ENCODE measurements at places on chromosomes 1 and 21.

GRCh38 chr1:93753791-93754763 lies 72.4 kb upstream of the BCAR3 start:
- peak; percentile 96 for DNase-seq

GRCh38 chr1:19769211-19769932 lies 30.3 kb downstream of the TMCO4 start:
- DNase-seq: no peak

GRCh38 chr21:35720208-35720731 lies 340.1 kb downstream of the SETD4 start:
- no peak for DNase-seq

DNA sequence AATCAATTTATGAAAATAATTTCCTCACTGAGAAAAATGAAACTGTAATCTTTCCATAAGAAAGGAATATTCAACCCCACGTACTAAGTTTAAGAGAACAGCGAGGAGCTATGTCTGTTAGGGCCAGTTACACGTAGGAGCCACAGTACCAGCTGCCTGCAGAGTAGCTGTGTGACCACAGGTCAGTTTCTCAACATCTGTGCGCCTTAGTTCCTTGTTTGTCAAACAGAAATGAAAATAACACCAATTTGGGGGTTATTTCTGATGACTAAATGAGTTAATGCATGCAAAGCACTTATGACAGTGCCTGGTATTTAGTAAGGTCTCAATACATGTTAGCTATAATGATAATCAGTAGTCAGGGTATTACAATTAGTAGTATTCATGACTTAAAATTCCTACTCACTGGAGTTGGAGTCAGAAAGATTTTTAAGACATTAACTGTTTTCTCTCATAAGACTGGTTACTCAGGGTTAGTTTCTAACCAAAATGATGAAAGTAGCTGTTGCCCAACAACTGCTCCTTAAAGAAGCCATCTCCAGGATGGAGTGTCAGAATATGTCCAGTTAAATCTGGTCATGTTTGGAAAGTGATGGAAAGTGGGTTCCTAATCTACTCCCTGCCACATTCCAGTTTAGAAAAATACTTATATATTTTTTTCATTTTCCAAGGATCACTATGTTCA lies 85.8 kb upstream of the ZNF648 start:
- DNase-seq: no peak

- DNase-seq: no peak
Measured at GRCh38 chr1:84899969-84900368, 7.0 kb upstream of the LPAR3 start.

DNA sequence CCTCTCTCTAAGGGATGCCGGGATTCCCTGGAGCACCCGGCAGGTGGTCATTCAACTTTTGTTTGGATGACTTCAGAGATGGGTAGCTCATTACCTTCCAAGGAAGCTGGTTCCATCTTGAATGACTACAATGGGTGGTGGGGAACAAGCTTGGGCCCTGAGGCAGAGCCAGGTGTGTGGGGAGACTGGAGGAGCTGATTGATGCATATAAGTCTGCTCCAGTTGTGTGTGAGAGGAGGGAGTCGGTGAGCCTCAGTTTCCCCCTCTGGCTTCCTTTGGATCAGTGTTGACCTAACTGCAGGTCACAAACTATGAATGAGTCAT lies 133.8 kb upstream of the ZBTB40 start:
- DNase-seq: no peak

- no peak for DNase-seq
Measured at GRCh38 chr1:11156441-11156840, 32.7 kb upstream of the ANGPTL7 start.

GRCh38 chr1:162357681-162358266 lies 18.9 kb downstream of the SPATA46 start:
- peak; percentile 17 for DNase-seq

- DNase-seq: peak; percentile 95
Measured at GRCh38 chr1:245605480-245606156, 450.8 kb downstream of the KIF26B start.

- DNase-seq: peak; percentile 3
Measured at GRCh38 chr21:40146216-40146837, 279.1 kb downstream of the PCP4 start.

DNA sequence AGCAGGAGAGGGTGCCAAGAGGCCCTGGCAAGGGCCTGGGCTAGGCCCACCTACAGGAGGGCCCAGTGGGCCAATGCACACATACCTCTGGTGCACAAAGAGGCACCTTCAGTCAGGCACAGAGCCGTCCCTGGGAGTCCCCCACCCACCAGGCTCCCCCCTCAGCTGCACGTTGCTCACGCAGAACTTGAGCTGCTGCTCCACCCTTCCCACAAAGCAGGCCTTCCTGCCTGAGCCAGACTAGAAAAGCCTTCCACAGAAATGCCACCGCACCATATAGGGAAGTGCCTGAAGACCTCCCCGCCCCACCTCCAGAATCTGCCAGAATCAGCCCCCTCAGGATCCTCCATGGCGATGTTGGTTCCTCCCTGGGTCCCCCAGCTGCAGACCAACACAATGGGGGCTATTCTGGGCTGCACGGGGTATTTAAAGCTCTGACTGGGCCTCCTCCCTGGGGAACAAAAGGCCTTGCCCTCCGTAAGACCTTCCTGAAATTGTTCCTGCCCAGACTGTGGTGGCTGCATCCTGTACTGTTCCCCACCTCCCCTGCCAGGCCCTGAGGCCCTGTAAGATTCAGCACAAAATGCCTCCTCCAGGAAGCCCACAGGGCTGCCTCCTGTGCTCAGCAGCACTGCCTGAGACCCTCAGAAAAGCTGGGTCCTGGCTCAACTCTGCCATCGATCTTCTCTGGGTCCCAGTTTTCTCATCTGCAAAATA lies 27.2 kb downstream of the HSPG2 start:
- DNase-seq: peak; percentile 82

DNA sequence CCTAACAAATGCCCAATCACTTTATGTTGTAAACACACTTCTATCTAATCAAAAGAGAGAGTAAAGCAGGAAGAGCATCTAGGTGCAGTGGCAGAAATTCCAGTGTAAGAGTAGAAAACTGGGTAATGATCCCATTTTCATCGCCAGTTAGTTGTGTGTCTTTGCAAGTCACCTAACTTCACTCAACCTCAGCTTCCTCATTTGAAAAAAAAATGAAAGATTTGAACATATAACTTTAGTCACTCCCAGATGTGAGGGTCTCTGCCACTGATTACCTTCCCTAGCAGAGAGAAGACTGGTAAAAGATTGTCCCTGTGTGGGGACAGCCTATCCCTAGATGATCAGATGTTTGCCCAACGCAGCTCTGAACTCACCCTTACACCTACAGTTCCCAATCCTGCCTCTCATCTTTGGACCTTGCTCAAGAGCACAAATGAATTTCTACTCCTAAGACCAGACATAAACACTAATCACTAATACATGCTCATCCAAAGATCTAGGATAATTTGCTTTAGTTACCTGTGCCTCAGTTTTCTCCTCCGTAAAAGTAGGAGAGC lies 25.2 kb upstream of the DUSP23 start:
- DNase-seq: no peak

DNA sequence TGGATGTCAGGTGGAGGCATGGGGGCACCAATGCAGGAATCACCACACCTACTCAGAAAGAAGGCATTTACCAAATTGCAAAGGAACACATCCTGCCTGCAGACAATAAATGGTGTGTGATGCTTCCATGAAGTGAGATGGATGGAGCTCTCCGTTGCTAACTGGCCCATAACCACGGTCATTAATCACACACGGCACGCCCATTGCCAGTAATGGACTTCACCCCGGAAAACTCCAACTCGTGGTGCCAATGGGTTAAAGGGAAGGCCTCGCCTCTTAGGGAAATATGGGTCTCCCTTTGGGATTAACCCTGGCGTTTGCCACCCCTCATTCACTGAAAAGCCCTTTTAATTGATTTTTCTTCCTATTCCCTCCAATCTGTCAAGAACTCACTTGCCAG lies 443.1 kb upstream of the DAB1 start:
- DNase-seq: no peak

DNA sequence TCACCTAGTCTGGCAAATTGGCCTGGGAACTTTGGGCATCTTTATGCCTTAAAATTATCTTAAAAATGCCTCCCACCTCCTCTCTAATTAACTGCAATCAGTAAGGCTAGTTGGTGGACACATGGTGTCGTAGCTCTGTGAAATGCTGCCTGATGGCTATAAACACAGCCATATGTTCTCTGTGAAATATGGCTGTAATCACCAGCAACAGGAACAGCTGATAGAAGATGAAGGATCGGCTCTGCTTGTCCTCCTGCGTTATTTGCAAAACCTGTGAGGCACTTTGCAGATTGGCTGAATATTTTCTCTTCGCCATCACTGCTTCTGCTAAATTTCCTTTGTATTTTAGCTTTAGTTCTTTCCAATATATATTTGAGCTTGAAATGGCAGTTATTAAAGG lies 419.6 kb downstream of the RWDD3 start:
- no peak for DNase-seq

- DNase-seq: no peak
Measured at GRCh38 chr1:19762175-19762779, 37.4 kb downstream of the TMCO4 start.

DNA sequence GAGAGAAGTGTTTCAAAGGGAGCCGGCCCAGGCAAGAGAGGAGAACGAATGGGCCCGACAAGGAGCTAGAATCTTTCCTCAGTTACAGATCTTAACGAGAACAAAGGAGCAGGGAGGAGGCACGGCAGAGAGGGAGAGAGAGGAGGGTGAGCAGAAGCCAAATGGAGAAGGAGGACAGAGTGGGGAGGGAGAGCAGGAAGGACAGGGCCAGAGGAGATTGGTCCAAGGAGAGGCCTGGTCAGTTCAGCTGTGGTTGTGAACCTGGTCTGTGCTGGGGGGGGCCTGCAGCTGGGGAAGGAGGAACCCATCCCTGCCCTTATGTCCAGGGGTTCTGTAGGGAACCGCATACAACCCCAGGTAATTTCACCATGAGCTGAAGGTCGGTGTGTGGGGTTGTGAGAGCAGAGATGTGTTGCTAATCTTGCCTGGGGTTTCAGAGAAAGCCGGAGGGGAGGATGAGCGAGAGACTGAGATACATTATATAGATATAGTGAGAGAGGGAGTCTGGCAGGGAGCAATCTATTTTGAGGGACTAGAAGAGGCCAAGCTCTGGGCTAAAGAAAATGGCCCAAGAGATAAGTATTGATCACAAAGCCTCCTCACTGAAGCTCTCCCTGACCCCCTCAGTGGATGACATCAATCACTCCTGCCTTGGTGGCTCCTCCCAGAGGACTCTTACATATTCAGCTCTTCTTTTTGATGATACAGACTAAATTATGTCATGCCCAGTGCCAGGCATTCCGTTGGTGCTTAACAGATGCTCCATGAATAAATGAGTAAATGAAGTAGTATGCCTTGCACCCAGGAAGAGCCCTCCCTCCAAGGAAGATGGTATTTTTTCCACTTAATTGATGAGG lies 64.2 kb upstream of the CD1D start:
- no peak for DNase-seq

GRCh38 chr1:226580625-226581270 lies 32.2 kb downstream of the STUM start:
- DNase-seq: no peak

- DNase-seq: no peak
Measured at GRCh38 chr1:14577261-14577660, 21.2 kb upstream of the KAZN start.

- DNase-seq: peak; percentile 60
Measured at GRCh38 chr1:119674111-119674526, 26.1 kb upstream of the ZNF697 start.

- no peak for DNase-seq
Measured at GRCh38 chr1:3650248-3651025, 534 bp upstream of the WRAP73 start.

DNA sequence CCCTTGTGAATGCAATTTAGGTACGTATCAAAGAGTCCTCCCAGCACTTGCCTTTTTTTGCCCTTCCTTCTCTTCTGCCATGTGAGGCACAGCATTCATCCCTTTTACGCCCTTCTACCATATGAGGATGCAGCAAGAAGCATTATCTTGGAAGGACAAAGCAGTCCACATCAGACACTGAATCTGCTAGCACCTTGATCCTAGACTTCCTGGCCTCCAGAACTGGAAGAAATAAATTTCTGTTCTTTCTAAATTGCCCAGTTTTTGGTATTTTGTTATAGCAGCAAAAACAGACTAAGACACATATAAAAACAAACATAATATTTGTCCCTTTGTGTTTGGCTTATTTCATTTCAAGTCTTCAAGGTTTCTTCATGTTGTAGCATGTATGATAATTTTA lies 20.1 kb downstream of the EPS15 start:
- no peak for DNase-seq

DNA sequence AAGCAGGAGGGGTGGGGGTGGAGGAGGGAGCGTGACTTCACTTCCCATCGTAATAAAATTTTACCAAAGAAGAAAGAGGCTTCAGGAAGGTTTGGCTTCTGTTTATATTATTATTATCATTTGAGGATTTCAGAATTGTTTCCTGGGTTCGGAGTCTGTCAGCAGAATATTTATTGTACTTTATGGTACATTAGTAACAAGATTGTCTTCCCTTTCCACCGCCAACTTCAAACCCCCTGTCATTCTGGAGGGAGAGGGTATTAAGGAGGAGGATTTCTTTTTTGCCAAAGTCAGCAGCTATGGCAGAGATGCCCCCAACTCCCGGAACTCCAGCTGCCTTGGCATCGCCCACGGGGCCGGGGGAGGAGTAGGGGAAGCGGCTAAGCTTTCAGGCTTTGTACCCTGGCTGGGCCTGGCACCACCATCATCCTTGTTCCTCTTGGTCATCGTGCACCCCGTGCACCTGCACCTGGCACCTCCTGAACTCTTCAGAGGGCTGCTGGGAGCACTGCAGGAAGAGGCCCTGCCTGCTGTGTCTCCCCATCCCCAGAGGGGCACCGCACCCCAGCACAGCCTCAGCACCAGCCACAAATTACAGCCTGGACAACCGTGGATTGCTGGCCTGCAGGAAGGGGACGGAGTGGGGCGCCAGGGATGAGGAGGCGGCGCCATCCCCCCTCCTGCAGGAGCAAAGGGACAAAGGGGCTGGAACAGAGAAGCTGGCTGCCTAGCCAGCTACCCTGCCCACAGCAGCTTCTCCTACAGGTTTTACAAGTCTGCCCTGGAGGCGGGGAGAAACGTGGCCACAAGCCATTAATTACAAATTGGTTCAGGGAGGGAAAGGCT lies 24.0 kb upstream of the PAX7 start:
- DNase-seq: no peak

- DNase-seq: peak; percentile 11
Measured at GRCh38 chr1:101105877-101106276, 80.3 kb upstream of the DPH5 start.

DNA sequence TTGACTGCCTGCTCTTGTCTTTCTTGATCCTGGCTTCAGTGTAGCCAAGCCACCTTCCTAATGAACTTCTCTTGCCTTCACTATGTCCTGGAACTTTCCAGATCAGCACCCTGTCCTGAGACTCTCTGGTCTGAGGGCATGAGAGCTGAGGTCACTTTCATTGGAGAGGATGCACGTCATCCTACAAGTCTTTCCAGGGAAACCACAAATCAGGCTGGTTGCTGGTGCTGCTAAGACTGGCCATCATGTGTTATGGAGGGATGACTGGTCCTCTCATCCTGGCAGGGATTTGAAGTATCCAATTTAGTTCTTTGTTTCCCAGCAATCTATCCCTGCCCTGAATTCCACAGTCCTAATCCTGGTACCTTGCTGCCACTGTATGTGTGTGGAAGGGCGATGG lies 228.6 kb downstream of the GPATCH2 start:
- DNase-seq: no peak
